ENCODE measurements at places on chromosomes 1 and 21.
A peak's percentile ranks its signal among the peaks of the same experiment; 100 is the strongest.

- peak; percentile 7 for ATAC-seq
Measured at GRCh38 chr1:228101614-228101993, 1.5 kb downstream of the C1orf35 start.

GRCh38 chr1:154405747-154406571 is 816 bp downstream of the IL6R start:
- ATAC-seq: peak; percentile 53

DNA sequence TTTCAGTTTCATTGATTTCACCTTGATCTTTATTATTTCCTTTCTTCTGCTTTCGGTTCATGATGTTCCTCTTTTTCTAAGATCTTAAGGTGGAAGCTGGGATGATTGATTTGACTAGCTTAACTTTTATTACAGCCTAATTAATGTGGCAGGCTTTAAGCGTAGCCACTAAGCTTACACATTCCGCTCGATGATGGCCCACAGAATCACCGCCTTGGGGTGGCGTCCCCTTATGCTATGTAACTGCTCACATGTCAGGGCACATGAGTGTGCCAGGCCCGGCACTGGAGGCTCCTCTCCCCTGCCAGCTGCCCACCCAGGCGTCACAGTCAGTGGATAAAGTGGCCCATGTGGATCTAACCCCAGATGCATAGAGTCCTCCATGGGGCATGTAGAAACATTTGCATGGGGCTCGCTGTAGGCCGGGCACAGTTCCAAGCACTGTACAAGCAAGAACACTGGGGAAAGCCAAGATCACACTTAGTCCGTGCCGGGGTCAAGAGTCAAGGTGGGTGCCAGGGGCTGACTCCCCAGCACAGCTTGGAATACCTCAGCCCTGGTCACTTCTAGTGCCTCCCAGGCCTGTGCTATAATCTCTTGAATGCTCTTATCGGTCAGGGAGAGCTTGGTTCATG is 41.7 kb downstream of the PKNOX1 start:
- ATAC-seq: no peak

GRCh38 chr1:52641307-52641706 is 8.3 kb downstream of the SHISAL2A start:
- ATAC-seq: no peak

GRCh38 chr1:77018311-77018710 is 151.0 kb downstream of the ST6GALNAC5 start:
- no peak for ATAC-seq

- ATAC-seq: no peak
Measured at GRCh38 chr1:223243441-223244050, 100.5 kb upstream of the TLR5 start.

- ATAC-seq: no peak
Measured at GRCh38 chr1:245166471-245166885, 11.7 kb downstream of the KIF26B start.

DNA sequence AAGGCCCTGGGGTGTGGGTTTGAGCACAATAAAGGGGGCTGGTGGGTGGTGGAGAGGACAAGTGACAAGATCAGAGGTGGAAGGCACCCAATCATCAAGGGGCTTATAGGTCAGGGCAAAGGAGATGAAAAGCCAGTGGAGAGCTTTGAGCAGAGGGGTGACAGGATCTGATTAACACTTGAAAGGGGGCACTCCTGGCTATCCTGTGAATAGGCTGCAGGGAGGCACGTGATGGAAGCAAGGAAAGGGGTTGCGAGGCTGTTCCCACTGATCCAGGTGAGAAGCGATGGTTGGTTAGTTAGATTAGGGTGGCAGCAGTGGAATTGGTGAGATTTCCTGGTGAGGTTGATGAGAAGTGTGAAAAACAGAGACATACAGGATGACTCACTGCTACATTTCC is 80.6 kb downstream of the WLS start:
- no peak for ATAC-seq

DNA sequence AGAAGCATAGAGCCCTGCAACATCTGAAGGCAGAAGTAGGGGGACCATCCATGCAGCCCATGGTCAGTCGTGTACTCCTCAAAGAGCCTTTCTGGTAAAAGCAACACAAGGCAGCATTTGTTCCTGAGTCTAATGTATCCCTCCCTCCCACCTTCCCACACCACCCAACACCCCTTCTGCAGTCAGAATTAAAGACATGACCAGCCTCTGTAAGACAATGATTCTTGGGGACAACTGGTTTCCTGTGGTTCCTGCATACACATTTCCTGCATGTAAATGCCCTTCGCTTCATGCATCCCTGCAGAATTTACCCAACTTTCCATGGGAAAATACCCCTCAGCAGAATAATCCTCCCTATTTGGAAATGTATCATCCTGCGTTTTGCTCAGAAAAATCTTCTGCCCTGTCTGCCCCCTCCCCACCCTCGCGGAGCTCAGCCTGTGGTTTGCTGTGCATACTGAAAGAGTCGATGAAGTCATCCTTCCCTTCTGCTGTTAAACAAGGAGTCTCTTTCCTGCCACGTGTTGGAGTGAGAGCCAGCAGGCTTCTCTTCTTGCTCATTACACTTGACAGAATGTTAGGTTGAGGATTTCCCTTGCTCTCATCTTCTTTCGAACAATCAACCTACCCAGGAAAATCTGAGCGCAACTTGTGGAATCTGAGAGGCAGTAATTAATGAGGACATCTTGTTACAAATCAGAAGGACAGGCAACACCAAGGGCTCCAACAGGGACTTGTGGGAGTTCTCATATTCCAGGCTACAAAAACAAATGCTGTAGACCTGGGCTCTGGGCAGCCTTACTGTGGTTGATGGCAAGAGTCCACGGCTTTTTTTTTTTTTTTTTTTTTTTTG is 4.7 kb downstream of the TNN start:
- ATAC-seq: no peak

GRCh38 chr1:162219461-162219860 is 150.0 kb downstream of the NOS1AP start:
- no peak for ATAC-seq

DNA sequence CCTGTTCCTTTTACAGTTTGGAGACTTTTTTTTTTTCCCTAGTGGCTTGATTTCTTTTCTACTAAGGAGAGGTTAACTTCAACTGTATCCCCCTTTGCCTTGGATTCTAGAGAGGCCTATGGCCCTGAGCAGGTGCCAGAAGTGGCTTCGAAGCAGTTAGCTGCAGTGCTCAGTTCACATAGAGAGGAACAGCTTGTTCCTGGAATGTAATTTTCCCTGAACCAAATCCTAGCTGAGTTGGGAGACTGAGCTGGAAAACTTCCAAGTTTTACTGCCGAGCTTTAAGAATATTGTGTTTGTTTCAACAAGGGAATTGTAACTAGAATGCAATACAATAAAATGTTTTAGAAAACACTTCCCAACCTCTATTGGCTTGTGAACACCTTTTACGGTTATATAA is 17.5 kb downstream of the RD3 start:
- no peak for ATAC-seq

DNA sequence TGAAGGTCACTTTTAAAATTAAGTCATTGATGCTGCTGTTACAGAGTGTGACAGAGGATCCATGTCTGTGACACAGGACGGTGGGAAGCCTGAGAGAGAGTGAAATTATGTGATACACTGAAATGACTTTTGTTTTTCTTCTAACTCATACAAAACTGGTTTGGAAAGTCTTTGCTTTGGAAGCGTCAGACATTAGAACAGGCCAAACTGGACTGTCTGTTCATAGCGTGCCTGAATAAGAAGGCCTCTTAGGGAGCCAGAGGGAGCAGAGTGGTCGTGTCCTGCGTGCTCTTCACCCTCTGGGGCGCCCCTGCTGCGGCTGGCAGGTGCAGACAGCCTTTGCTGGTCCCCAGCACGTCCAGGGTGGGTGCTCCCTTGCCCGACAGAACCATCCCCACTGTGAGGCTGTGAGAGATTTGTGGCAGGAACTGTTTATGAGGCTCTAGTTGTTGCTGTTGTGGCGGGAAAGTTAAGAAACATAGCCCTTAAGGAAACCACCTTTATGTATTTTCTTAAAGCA is 19.7 kb upstream of the PGD start:
- peak; percentile 51 for ATAC-seq

- no peak for ATAC-seq
Measured at GRCh38 chr1:204439621-204440375, 28.2 kb upstream of the PPP1R15B start.

GRCh38 chr1:190320952-190321351 is 156.7 kb downstream of the BRINP3 start:
- no peak for ATAC-seq

GRCh38 chr1:62870148-62870547 is 86.2 kb downstream of the ATG4C start:
- ATAC-seq: no peak

GRCh38 chr1:160164121-160164520 is 12.7 kb downstream of the ATP1A4 start:
- ATAC-seq: no peak

GRCh38 chr1:93358293-93358692 is 12.6 kb downstream of the DR1 start:
- no peak for ATAC-seq

DNA sequence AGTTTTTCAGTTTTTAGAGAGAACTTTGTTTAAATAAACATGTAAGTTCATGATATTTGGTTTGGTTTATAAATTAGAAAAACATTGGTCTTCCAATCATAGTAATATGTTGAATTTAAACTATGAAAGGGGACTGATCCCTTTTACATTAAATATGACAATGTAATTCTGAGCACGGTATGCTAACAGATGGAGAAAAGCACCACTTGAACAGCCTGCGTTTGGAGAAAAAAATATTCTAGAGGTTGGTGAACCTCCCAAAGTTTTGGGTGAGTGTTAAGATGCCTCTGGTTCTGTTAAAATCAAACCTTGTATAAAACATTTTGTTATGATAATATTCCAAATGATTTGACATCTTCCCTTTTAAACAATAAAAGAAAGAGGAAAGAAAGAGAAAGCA is 123.9 kb downstream of the SDCCAG8 start:
- no peak for ATAC-seq

DNA sequence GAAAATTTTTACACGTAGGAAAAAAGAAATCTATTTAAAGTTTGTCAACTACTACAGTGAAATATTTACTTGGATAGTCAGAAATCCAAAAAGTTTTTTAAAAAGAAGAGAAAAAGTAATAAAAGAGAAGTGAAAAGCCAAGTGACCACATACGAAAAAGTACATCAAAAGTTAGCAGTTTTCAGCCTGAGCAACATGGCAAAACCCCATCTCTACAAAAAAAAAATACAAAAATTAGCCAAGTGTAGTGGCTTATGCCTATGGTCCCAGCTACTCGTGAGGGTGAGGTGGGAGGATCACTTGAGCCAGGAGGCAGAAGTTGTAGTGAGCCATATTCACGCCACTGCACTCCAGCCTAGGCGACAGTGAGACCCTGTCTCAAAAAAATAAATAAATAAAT is 5.2 kb upstream of the MR1 start:
- ATAC-seq: no peak

DNA sequence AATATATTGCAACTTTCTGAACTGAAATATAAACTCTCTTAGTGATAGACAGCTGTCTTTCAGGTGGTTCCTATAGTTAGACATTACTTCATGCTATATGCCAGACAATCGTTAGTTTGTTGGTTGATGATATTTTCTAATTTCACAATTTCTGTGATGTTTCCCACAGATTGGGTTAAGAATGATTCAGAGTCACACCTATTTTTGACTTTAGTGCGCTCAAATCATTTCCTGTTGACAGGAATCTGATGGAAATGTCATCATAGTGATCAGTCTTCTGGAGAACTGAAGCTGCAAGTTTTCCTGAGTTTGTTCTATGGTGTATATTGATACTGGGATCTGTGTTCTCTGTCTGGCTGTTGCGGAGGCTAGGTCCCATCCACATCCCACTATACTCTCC is 119.7 kb downstream of the C1orf21 start:
- ATAC-seq: no peak

DNA sequence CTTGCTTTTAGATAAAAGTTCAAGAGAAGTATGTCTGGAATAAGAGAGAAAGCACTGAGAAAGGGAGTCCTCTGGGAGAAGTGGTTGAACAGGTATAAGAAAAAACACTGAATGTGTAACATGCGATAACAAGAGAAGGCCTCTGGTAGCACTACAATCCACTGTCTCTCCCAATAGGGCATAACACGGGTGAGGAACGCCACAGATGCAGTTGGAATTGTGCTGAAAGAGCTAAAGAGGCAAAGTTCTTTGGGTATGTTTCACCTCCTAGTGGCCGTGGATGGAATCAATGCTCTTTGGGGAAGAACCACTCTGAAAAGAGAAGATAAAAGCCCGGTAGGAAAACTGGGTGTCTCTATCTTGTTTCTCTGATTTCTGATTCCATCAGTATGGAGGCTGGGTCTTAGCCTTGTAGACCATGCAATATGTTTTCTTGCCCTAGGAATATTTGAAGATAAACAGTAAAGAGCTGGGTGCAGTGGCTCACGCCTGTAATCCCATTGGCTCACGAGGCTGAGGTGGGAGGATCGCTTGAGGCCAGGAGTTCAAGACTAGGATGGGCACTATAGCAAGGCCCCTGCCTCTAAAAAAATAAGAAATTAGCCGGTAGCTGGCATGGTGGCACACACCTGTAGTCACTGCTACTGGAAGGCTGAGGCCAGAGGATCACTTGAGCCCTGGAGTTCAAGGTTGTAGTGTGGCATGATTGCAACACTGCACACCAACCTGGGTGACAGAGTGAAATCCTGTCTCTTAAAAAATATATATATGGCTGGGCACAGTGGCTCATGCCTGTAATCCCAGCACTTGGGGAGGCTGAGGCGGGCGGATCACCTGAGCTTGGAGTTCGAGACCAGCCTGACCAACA is 40.4 kb downstream of the DAP3 start:
- ATAC-seq: peak; percentile 83

DNA sequence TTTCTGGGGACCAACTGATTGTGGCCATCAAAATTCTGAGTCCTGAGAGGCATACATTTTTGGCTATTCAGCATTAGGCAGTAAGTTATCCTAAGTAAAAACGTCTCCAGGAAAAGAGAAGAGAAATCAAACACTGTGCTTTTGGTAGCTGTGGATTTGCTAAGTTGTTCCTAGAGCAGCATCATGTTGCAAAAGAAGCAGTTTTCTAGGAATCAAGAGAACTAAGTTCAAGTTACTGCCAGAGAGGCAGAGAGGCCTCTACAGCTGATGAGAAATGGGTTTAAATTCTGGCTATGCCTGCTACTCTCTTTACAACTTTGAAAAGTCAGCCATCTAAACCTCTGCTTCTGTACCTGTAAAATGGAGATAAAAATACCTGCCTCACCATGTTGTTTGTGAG is 22.8 kb downstream of the RD3 start:
- no peak for ATAC-seq

DNA sequence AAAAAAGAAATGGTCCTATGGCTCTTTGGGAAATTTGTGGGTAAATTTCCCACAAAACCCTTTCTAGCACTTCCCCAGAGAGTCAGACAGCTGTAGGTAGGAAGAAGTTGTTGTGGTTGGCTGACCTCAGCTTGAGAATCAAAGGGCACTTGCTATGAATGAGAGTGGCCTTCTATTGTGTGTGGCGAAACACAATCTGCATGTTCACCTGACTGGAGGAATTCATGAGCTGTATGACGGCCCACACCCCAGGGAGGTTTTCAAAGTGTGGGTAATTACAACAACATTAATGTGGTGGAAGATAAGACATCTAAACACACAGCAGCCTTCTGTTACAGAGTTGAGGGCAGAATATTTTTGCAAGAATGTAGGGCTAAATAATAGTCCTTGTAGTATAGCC is 38.8 kb downstream of the NGF start:
- ATAC-seq: no peak
